ENCODE measurements at places on chromosomes 3 and 15. TPM values are rescaled to one million over a fixed set of nuclear protein-coding genes. Genes with fewer than 3 reads are reported as not detected.

DNA sequence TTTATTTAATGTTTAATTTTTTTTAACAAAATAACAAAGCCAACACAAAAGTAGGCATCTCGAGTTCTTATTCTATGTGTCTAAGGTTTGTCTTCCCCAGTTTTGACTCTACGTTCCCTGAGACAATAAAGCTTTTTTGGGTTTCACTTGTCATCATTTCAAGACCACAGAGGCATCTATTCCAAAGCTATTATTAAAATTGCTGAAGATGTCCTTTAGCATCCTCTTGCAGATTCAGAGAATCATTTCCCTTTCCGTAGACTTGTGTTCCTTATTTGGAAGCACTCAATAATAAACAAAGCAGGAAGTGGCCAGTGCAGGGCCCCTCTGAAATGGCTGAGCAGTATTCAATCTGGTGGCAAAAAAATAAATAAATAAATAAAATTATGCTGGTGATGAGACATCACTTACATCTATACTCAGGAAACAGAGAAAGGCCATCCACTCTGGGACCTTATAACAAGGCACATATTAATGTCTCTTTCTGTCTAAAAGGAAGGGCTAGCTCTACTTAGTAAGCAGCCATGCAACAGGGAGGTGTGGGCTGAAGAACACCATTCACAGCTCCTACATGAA lies 362.3 kb downstream of the WDR72 start:
- no peaks in the 10 kb centered on the region for H3K4me1 ChIP-seq
- H3K27ac ChIP-seq = no peak overlapping the region
- DNase-seq = no peak
- H3K36me3 ChIP-seq = no peaks in the 10 kb centered on the region
- H3K27me3 ChIP-seq = no peaks in the 10 kb centered on the region
- no peak overlapping the region for H3K4me3 ChIP-seq

GRCh38 chr3:112132975-112133448 lies at the start of gene GCSAM:
GCSAM (minus strand) TSS chr3:112133248; CDS start chr3:112133120, 128 bp downstream.
- H3K4me1 ChIP-seq = peaks cover 47% of the 10 kb centered on the region
- peak within 1 kb of the TSS; percentile 46 for H3K4me3 ChIP-seq
- peak within 1 kb of the TSS; percentile 87 for H3K27ac ChIP-seq
- no peaks in the 10 kb centered on the region for H3K36me3 ChIP-seq

Gene CGNL1
- total RNA-seq = not detected

DNA sequence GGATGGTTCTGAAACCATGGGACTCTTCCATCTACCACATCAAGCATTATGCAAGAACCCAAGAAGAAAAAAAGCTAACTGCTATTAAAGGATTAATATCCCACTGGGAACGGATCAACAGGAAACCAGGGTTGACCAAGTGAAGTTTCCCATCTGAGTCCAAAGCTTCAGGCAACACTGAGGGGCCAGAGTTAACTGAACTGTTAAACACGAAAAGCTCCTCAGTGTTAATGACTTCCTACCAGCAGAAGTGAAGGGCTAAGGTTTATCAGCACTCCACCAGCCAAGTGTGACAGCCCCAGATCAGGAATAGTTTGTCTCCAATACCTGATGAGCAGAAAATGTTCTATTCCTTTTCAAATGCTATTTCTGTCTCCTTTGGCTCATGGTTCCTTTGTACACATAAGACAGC lies 36.7 kb downstream of the PTPN9 start:
- no peak overlapping the region for H3K4me3 ChIP-seq
- H3K36me3 ChIP-seq = no peaks in the 10 kb centered on the region
- no peaks in the 10 kb centered on the region for H3K27me3 ChIP-seq
- H3K4me1 ChIP-seq = no peaks in the 10 kb centered on the region

Gene PPP1R14D
- not detected for total RNA-seq

Gene VWA5B2
- total RNA-seq = 0.16 TPM

- H3K36me3 ChIP-seq = no peaks in the 10 kb centered on the region
- no peaks in the 10 kb centered on the region for H3K4me1 ChIP-seq
- DNase-seq = no peak
- no peak overlapping the region for H3K4me3 ChIP-seq
- H3K27ac ChIP-seq = no peak overlapping the region
These were observed 4.3 kb upstream of the MYL3 start for GRCh38 chr3:46867550-46867898.

DNA sequence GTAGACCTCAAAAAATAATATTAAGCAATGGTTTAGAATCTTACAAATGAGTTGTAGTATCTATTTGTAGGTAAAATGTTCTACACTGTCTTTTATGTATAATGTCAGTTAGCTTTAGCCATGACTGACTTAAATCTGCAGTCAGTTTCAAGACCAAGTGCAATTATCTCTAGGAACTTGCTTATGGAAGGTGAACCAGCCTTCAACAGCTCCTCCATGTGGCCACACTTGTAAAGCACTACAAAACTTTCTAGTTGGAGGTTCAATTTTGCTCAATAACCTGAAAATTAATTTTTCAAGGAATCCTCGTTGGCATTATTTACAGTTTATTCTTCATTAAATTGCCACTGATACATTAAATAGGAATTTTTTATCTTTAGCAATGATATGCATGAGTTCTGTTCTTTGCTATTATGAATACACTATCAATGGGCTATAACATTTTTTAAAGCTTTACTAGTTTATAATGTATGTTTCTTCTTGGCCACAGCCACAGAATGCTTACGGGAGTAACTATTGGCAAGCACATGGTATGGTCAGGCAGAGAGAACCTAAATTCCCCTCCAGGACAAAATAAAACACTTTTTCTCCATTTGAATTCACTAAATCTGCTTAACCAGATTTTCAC lies 315.3 kb upstream of the UBE2E2 start:
- no peak for DNase-seq
- H3K27me3 ChIP-seq = no peaks in the 10 kb centered on the region
- no peaks in the 10 kb centered on the region for H3K36me3 ChIP-seq
- no peaks in the 10 kb centered on the region for H3K4me1 ChIP-seq
- H3K4me3 ChIP-seq = no peak overlapping the region

GRCh38 chr15:98560338-98560737 lies 88.0 kb upstream of the IGF1R start:
- no peaks in the 10 kb centered on the region for H3K4me1 ChIP-seq
- no peak for DNase-seq
- H3K4me3 ChIP-seq = no peak overlapping the region
- peaks cover 17% of the 10 kb centered on the region for H3K27me3 ChIP-seq

GRCh38 chr3:48636149-48636655 lies 941 bp upstream of the SLC26A6 start:
- H3K4me3 ChIP-seq = peak overlapping the region; percentile 90
- peaks cover under 1% of the 10 kb centered on the region for H3K36me3 ChIP-seq
- H3K4me1 ChIP-seq = peaks cover 32% of the 10 kb centered on the region
- H3K27me3 ChIP-seq = no peaks in the 10 kb centered on the region

Gene MYO5A
- 25.2 TPM for total RNA-seq

Gene SI
- total RNA-seq = not detected

Gene PTPRG
- 0.51 TPM for total RNA-seq

DNA sequence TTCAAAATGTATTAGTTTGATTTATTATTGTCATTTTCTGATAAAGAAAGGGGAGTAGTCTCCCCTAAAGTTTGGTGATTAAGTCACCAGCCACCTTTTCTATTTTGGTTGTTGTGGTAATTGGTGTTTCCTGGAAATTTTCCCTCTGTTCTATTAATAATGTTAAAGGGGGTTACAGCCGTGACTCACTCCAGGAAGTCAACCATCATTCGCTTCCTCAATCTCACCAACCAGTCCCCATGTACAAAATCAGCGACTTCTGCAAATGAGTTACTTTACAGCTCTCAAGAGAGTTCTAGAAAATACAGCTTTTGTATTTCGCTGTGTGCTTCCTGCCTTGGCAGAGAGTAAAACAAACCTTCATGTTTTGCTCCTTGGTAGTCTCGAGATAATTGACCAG lies 285.1 kb downstream of the LPP start:
- DNase-seq = peak; percentile 3
- peaks cover 8% of the 10 kb centered on the region for H3K4me1 ChIP-seq
- H3K4me3 ChIP-seq = no peak overlapping the region
- no peaks in the 10 kb centered on the region for H3K36me3 ChIP-seq

GRCh38 chr3:141143517-141143916 lies 88.1 kb upstream of the PXYLP1 start:
- no peaks in the 10 kb centered on the region for H3K36me3 ChIP-seq
- H3K4me3 ChIP-seq = no peak overlapping the region
- no peaks in the 10 kb centered on the region for H3K4me1 ChIP-seq
- peaks cover 21% of the 10 kb centered on the region for H3K27me3 ChIP-seq

DNA sequence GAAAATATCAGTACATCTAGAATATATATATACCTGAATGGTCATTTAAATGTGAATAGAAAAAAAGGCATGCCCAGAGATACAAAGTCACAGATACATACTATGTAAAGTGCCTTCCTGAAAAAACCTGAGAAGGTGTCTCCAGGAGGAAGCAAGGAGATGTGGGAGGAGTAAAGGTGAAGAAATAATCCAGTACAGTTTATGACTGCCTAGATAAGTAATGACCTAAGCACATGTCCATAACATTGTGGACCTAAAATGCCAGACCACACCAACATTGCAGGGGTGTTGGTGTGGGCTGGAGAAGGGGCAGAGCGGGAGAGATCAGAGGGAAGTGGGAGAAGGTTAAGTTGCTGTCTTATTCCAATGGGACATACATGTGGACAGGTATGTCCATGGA lies 226.9 kb downstream of the ZNF621 start:
- no peaks in the 10 kb centered on the region for H3K4me1 ChIP-seq
- no peak overlapping the region for H3K27ac ChIP-seq
- no peak overlapping the region for H3K4me3 ChIP-seq
- peaks cover 14% of the 10 kb centered on the region for H3K27me3 ChIP-seq

DNA sequence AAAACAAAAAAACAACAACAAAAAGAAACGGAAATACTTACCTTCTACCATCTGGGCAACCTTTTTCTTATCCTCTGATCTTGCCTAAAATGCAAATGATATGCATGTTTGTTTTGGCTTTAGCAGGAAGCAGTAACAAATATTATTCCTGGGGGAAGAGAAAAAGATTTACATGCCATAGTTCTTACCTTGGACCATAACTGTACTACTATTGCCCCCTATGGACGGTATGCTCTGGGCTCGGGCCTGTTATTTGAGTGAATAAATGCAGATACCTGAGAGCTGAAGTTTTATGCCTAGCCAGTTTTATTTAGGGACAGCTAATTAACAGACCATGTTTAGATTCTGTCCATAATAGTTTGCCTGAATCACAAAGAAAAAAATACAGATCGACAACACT lies 12.6 kb upstream of the STARD5 start:
- H3K27me3 ChIP-seq = no peaks in the 10 kb centered on the region
- H3K4me1 ChIP-seq = peaks cover 2% of the 10 kb centered on the region
- no peak overlapping the region for H3K27ac ChIP-seq

DNA sequence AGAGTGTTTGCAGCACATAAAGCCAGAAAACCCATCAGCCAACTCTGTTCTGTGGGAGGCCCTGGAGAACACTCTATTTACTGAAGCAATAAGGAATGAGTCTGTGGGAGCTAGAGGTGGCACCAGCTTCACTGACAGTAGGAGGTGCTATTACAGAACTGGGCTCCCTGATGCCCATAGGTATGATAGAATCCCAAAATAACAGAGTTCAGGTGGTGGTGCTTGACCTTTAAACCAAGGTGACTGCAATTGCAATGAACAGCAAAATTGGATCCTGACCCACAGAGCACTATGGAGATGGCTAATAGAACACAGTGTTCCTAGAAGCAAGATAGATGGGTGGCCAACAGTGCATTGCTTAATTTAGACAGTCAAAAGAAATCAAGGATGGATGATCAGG lies 95.4 kb upstream of the RNU6-1 start:
- no peaks in the 10 kb centered on the region for H3K27me3 ChIP-seq
- no peak overlapping the region for H3K27ac ChIP-seq
- no peaks in the 10 kb centered on the region for H3K4me1 ChIP-seq
- no peaks in the 10 kb centered on the region for H3K36me3 ChIP-seq
- no peak for DNase-seq
- H3K4me3 ChIP-seq = no peak overlapping the region

Gene COPS2
- total RNA-seq = 92.3 TPM

DNA sequence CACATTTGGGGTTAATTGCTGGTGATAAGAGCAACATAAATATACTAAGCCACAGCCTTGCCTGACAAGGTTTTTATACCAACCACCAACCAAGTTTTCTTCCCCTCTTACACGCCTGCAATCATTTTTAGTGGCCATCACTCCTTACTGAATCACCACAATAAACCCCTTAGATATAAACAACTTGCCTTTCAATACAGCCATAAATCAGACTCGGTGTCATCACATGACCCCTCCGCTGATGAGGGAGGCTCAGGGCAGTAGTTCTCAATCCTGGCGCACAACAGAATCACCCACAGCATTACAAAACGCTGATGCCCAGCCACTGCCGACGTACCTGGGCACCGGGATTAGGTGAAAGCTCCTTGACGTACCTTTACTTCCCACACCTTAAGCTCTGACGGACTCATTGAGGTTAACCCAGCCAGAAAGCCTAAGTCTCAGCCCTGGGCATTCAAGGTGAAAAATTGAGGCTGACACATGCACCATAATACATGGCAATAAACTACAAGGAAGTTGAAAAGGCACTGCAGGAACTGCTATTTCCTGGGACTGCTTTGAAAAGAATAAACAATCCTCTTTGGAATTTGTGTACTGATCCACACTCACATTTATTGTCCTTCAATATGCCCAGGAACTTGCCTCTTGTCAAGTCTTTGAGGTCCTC lies 17.1 kb downstream of the ADCY5 start:
- H3K36me3 ChIP-seq = no peaks in the 10 kb centered on the region
- peaks cover 16% of the 10 kb centered on the region for H3K27me3 ChIP-seq
- no peaks in the 10 kb centered on the region for H3K4me1 ChIP-seq
- no peak for DNase-seq

- H3K27ac ChIP-seq = no peak overlapping the region
- H3K27me3 ChIP-seq = no peaks in the 10 kb centered on the region
- H3K4me1 ChIP-seq = peaks cover 2% of the 10 kb centered on the region
- no peaks in the 10 kb centered on the region for H3K36me3 ChIP-seq
- H3K4me3 ChIP-seq = no peak overlapping the region
These were observed 317.7 kb upstream of the TPRG1 start for GRCh38 chr3:188853856-188854771.

Gene SLC6A20
- 0.12 TPM for total RNA-seq

Gene NANOGP8
- total RNA-seq = not detected

DNA sequence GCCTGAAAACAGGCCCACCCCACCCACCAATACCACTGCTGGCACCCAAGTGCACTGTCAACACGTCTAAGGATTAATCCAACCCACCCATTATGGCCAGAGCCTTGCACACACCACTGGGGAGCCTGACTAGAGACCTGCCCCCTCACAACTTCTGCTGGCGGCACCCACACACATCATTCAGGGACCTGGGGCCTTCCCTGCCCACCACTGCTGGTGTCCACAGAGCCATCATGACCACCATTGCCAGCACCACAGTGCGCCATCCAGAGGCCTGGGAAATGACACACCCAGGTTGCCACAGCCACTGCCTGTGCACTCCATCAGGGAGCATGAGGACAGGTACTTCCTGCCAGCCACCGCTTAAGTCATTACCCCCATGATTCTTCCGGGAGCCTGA lies 67.0 kb upstream of the IMPG2 start:
- peaks cover 6% of the 10 kb centered on the region for H3K36me3 ChIP-seq
- H3K27ac ChIP-seq = no peak overlapping the region
- no peak overlapping the region for H3K4me3 ChIP-seq
- no peaks in the 10 kb centered on the region for H3K27me3 ChIP-seq

Gene CILP
- total RNA-seq = 0.36 TPM

GRCh38 chr15:63895194-63895593 lies 61.4 kb upstream of the HERC1 start:
- no peaks in the 10 kb centered on the region for H3K36me3 ChIP-seq
- H3K27ac ChIP-seq = no peak overlapping the region
- peaks cover 38% of the 10 kb centered on the region for H3K4me1 ChIP-seq

Gene PFKFB4
- total RNA-seq = 2.1 TPM

Gene NDUFB5
- 35.8 TPM for total RNA-seq

Gene GOLGA8S
- total RNA-seq = 0.30 TPM

- no peaks in the 10 kb centered on the region for H3K36me3 ChIP-seq
- DNase-seq = no peak
- H3K27ac ChIP-seq = no peak overlapping the region
These were observed 125.4 kb downstream of the ULK4 start for GRCh38 chr3:41836360-41837134.
